ENCODE measurements at places on chromosomes 16 and 17.

GRCh38 chr17:74682028-74682427 lies 30.7 kb downstream of the CD300LF start:
- DNase-seq, result no peak

GRCh38 chr16:85288869-85289660 lies 176.8 kb upstream of the CIBAR2 start:
- no peak for DNase-seq

- DNase-seq, result no peak
Observed at GRCh38 chr17:10021272-10021984, 116.4 kb upstream of the RCVRN start.

GRCh38 chr17:58764373-58764772 lies 8.7 kb downstream of the PPM1E start:
- DNase-seq, result no peak

All from stimulated activated CD8-positive, alpha-beta memory T cell treated with anti-CD3 and anti-CD28 coated beads, Interleukin-4, amount 100 ng/mL, for 1 hour (primary cell).